Heart left ventricle (tissue), 16 donors: ENCODE measurements at places on chromosomes 3 and 15. TPM values are rescaled to one million over a fixed set of nuclear protein-coding genes. Genes with fewer than 3 reads are reported as not detected.
A peak's percentile ranks its signal among the peaks of the same experiment; 100 is the strongest.

The PRSS50 gene
- 0.65 TPM for total RNA-seq

The BFSP2 gene
- total RNA-seq: not detected

The ARGFX gene
- not detected for total RNA-seq

- no peak overlapping the region for H3K27ac ChIP-seq
- no peak for DNase-seq
- no peak overlapping the region for H3K4me3 ChIP-seq
- no peaks in the 10 kb centered on the region for H3K27me3 ChIP-seq
- H3K4me1 ChIP-seq: no peaks in the 10 kb centered on the region
- H3K36me3 ChIP-seq: no peaks in the 10 kb centered on the region
Observed at GRCh38 chr3:148081926-148082325, 615.8 kb upstream of the AGTR1 start.

- DNase-seq: peak; percentile 46
- peak overlapping the region; percentile 50 for H3K27ac ChIP-seq
- no peaks in the 10 kb centered on the region for H3K27me3 ChIP-seq
- H3K4me1 ChIP-seq: peaks cover 10% of the 10 kb centered on the region
Observed at GRCh38 chr3:179421500-179421899, 29.8 kb downstream of the GNB4 start.

DNA sequence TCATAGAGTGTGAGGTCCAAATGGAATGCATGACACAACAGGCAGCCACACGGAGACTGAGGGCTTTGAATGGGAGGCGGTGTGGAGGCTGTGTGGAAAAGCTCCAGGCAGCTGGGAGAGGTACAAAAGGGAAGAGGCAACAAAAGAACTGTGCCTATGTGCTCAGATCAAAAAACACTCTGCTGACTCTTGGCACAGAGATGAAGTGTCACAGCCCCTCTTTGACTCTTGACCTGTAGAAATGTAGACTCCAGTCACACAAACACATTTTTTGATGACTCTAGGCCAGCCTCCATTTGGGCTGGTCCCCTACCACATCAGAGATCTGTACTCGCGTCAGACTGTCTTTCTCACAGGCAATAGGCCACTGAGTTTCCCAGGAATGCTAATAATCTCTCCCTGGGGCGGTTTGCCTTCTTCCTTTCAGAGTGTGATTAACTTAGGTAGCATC is 456.0 kb downstream of the TUSC7 start:
- H3K4me3 ChIP-seq: no peak overlapping the region
- H3K36me3 ChIP-seq: no peaks in the 10 kb centered on the region
- no peak for DNase-seq

GRCh38 chr3:105618556-105618955 is 250.3 kb downstream of the CBLB start:
- no peaks in the 10 kb centered on the region for H3K4me1 ChIP-seq
- no peaks in the 10 kb centered on the region for H3K27me3 ChIP-seq
- H3K36me3 ChIP-seq: no peaks in the 10 kb centered on the region
- no peak for DNase-seq

The THPO gene
- total RNA-seq: not detected

The SUSD5 gene
- total RNA-seq: 1.1 TPM

- no peak overlapping the region for H3K4me3 ChIP-seq
- DNase-seq: no peak
- no peak overlapping the region for H3K27ac ChIP-seq
- no peaks in the 10 kb centered on the region for H3K4me1 ChIP-seq
- H3K36me3 ChIP-seq: no peaks in the 10 kb centered on the region
Observed at GRCh38 chr15:98408231-98408630, 240.1 kb upstream of the IGF1R start.

DNA sequence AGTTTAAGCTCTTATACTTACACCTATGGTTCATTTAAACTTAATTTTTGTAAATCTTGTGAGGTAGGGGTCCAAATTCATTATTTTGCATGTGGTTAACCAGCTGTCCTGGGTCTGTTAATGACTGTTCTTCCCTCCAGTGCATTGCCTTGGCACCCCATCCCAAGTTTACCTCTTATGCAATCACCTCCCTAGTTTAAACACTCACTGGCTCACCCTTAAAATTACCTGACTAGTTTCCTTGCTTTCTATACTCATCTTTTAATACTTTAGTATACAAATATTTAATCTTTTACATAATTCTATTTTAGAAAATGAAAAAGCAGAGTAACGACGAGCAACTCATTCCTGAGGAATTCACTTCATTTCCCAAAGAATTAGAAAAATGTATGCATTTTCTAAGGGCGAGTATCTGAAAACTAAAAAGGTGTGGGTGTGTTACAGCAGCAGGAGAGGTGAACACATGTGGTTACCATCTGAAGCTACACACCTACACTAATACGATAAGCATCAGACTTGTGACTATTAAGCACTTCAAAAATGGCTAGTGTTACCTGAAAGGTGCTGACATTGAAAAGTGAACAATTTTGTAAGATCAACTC is 33.7 kb downstream of the TJP1 start:
- no peak overlapping the region for H3K27ac ChIP-seq
- H3K4me1 ChIP-seq: peaks cover 4% of the 10 kb centered on the region
- no peaks in the 10 kb centered on the region for H3K27me3 ChIP-seq
- DNase-seq: no peak
- peaks cover 8% of the 10 kb centered on the region for H3K36me3 ChIP-seq

GRCh38 chr15:63598473-63599400 is 1.6 kb downstream of the FBXL22 start:
- no peak for DNase-seq
- H3K4me3 ChIP-seq: peak overlapping the region; percentile 65
- no peaks in the 10 kb centered on the region for H3K4me1 ChIP-seq
- peak overlapping the region; percentile 89 for H3K27ac ChIP-seq
